ENCODE measurements at places on chromosomes 16 and 17.

- DNase-seq = no peak
Observed at GRCh38 chr16:15835136-15835878, 21.5 kb downstream of the MYH11 start.

DNA sequence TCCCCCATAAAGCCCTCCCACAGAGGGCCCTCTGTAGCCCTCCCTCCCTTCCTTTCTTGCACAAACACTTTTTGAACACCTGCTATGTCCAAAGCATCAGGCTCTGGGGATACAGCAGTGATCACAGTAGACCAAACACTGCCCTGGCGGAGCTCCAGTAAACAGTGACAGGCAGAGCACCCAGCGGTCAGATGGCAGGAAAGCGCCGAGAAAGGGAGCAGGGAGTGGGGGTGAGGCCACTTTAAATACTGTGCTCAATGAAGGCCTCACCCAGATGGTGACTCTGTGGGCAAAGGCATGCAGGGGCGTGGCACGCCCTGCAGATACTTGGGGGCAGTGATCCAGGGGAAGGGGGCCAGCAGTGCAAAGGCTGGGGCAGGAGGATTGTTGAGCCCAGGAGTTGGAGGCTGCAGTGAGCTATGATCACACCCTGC lies 7.6 kb downstream of the PRR29 start:
- DNase-seq = no peak

DNA sequence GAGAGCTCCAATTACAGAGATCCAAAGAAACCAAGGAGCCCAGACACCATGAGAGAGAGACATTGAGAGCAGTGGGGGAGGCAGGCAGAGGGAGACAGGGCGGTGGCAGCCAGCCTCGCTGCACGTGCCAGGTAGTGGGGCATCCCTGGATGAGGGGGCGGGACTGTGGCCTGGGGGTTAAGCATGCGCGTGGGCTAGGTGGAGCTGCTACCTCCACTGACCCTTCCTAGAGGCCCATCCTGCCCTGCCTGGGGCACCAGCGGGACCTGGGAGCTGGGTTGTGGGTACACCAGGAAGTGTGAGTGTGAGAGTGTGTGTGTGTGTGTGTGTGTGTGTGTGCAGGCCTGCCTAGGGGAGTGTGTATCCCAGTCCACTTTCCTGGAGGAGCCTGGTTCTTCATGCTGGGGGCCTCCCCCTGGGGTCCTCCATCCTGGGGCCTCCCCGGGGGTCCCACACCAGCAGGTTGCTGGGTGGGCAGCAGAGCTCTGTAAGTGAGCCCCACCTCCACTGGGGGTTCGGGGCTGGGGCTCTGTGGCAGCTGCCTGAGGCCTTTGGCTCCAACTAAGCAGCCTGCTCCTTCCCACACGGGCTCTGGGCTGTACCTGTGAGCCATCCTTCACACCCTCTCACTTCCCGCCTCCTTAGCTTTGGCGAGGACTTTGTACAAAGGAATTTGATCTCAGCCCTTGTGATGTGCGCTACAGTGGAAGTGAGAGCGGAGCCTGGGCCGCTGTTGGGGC lies 127.4 kb downstream of the IRF8 start:
- DNase-seq = no peak

GRCh38 chr17:79840269-79840988 lies 1.2 kb upstream of the CBX4 start:
- no peak for DNase-seq

DNA sequence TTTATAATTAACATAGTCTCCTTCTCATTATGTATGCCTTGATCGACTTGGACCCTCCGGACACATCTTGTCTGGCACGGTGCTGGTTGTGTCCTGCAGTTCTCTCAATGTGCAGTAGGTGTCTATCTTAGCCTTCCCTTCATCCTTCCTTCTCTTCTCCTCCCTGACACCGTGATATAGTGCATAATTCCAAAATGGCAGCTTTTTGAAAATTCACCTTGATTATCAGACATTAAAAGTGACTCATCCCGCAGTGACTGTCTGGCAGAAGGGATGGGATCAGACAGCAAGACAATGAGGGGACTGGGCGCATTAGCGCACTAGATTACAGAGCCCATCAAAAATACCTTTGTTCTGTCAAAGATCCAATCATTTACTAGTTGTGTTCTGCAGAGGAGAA lies 70.0 kb upstream of the PMFBP1 start:
- no peak for DNase-seq

All from activated CD4-positive, alpha-beta T cell treated with anti-CD3 and anti-CD28 coated beads, Interleukin-2, amount 10 ng/mL, durations not matched to agents 7 days and 5 days (primary cell).